Occipital lobe (tissue), 3 donors: ENCODE measurements at places on chromosomes 2 and 18.

DNA sequence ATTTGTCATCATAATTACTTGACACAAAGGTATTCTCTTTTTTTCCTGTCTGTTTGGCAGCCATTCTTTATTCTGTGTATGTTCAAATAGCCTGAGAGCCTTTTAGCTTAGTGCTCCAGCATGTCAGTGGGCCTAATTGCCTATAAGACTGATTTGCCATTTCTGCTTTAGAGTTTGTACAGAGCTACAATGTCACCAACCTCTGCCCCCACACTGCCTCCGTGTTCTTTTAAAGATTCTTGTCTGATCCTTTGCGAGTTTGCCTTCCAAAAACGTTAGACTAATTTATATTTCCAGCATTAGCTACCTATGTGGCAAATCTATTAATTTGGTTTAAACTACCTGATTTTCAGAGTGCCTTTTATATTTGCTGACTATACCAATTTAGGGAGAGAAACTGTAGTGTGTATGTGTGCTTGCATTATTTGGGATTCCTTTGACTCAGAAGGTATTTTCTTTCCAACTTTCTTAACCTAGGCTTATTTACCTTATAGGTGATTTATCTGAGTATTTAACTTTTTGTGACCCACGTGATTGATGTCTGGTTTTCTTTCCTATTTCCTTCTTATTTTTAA is 70.8 kb downstream of the FAM117B start:
- DNase-seq = no peak

- DNase-seq = no peak
Observed at GRCh38 chr2:239775623-239776435, 249.3 kb downstream of the NDUFA10 start.

GRCh38 chr18:57806201-57806977 is 3.3 kb upstream of the ATP8B1 start:
- DNase-seq = no peak

GRCh38 chr2:218218268-218219185 is 1.5 kb downstream of the ARPC2 start:
- no peak for DNase-seq

GRCh38 chr2:52639692-52640091 is 1127.9 kb upstream of the CHAC2 start:
- no peak for DNase-seq

GRCh38 chr2:145413261-145414030 is 893.5 kb upstream of the ZEB2 start:
- no peak for DNase-seq

- DNase-seq = no peak
Observed at GRCh38 chr18:3262234-3263131, 550 bp downstream of the MYL12B start.

DNA sequence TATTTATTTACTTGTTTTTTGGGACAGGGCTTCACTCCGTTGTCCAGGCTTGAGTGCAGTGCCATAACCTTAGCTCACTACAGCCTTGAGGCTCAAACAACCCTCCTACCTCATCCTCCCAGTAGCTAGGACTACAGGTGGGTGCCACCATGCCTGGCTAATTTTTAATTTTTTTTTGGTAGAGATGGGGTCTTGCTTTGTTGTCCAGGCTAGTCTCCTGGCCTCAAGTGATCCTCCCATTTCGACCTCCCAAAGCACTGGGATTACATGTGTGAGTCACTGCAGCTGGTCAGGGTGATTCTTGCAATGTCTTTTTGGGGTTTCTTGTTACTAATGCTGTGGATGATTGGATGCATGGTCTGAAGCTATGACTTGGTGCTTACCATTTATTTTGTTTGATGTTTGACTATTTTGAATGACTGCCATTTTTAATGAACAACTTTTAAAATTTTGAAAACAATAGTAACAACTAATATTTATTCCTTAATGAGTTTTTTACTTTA is 6.5 kb downstream of the CERS6 start:
- no peak for DNase-seq

DNA sequence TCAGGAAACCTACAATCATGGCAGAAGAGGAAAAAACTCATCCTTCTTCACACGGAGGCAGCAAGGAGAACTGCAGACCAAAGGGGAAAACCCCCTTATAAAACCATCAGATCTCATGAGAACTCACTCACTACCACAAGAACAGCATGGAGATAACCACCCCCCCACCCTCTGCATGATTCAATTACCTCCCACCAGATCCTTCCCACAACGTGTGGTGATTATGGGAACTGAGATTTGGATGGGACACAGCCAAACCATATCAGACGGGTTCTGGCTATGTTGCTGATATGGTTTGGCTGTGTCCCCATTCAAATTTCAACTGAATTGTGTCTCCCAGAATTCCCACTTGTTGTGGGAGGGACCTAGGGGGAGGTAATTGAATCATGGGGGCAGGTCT is 28.7 kb upstream of the CCDC150 start:
- DNase-seq = no peak

DNA sequence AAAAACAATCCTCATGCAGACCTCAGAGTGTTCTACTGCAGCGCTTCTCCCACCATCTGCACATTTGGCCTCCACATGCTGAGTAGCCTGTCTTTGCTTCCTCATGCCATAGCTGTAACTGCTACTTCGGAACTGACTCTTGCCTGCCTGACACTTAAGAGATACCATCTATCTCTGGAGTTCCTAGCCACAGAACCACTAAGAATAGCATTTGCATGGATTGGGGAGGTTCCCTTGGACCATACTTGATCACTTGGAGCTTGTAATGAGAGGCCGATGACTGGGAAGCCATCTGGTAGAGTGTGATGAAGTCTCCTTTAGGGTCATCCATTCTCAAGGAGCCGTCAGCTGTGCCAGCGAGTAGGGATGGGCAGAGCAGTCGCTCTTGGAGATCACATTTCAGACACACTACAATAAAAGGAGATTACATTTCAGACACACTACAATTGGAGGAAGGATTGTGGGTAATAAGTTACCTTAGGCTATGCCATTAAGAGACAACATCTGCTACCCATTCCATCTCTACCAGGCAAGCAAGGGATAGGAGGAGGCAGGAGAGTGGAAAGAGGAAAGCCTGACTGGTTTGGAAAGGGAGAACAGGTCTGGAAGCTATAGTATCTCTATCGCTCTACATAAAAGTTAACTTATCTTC is 21.8 kb downstream of the DOK1 start:
- no peak for DNase-seq

GRCh38 chr2:188785490-188785889 is 188.7 kb upstream of the COL3A1 start:
- DNase-seq = no peak

DNA sequence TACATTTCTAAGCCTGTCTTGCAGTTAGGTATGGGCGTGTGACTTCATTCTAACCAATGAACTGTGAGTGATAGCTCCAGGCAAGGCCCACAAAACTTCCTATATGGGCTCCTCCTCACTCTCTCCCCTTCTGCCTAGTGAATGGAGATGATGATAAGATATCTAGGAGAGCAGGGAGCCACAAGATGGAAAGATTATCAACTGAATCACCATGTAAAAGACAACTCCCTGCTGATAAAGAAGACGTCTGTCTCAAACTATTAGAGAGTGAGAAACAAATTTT is 237.1 kb downstream of the GPD2 start:
- DNase-seq = no peak

- no peak for DNase-seq
Observed at GRCh38 chr2:68363721-68364120, 1.4 kb upstream of the PLEK start.

DNA sequence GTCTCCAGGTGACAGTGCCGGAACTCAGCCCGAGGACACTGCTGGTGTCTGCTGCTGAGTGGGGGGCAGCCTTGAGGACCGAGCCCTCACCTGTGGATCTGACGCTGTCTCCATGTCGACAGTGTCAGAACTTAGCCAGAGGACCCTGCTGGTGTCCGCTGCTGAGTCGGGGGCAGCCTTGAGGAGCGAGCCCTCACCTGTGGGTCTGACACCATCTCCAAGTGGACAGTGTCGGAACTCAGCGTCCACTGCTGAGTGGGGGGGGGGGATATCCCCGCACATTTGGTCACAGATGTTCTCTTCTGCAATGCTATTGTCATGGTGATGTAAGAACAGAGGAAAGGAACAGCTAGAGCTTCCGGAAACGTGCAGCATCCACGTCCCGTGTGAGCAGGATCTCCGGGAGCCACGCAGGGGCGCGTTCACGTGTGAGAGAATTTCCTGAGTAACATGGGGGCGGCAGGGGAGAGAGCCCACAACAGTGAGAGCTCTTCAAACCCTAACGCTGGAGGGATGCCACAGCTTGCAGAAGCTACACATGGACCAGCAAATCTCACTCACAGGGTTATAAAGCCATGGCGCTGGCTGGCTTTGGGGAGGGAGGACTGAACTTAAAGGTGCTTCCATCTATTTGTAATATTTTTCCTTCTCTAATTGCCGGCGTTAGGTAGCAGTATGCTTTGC is 250.7 kb upstream of the SALL3 start:
- no peak for DNase-seq

- DNase-seq = no peak
Observed at GRCh38 chr2:157228946-157229345, 28.6 kb upstream of the GALNT5 start.

DNA sequence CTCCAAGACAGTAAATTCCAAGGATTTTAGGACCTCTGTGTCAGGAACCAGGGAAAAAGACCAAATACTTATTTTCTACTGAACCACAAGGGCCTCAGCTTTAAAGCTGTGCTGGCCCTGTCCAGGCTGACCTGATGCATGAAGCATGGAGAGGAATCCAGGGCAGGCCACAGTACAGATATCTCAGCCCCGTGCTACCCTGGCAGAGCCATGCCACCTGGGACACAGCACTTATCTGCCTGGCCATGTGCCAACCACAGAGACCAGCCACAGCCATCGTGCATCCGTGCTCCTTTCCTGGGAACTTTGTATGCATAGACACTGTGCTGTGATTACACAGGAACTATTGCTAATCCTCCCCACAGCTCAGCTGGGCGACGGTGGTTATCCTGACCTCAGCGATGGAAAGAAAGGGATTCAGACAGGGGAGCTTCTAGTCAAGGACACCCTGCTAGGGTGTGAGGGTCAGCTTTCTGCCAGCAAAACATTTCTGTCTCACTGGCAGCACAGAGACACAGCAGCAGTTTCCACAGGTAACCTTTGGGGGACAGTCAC is 687.4 kb upstream of the ID2 start:
- no peak for DNase-seq

DNA sequence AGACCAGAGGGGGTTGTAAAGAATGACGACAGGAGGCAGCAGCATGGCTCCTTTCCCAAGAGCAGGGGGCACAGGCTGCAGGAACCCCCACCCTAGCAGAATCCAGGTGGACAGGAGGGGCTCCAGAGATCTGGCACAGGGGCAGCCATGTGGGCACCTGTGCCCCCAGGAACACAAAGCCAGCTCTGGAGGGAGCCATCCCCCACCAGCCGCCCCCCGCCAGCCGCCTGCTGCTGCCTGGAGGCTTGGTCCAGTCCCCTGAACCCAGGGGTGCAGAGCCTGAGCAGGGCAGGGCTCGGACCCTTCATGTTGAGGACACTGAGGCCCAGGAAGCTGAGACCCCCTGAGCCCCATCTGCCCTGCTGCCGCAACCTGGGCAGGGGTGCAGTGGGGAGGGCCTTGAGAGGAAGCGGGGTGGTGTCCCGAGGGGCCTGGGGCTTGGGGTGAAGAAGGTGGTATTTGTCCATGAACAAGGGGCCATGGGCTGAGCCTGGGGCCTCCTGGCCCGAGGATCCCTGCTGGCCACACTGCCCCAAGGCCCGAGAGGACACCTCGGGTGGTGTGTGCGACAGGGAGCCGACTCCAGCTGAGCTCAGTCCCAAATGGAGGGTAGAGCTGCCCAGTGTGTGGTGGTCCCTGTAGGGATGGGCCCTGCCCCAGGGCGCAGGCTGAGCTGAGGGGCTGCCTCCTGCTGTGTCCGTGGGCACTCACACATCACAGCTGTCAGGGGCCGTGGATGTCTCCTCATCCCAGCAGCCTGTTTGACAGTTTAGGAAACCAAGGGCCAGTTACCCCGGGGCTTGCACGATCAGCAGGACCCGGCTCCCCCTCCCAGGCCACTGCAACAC is 39.8 kb upstream of the SNED1 start:
- DNase-seq = no peak

GRCh38 chr2:222169346-222169745 is 129.5 kb downstream of the PAX3 start:
- no peak for DNase-seq

DNA sequence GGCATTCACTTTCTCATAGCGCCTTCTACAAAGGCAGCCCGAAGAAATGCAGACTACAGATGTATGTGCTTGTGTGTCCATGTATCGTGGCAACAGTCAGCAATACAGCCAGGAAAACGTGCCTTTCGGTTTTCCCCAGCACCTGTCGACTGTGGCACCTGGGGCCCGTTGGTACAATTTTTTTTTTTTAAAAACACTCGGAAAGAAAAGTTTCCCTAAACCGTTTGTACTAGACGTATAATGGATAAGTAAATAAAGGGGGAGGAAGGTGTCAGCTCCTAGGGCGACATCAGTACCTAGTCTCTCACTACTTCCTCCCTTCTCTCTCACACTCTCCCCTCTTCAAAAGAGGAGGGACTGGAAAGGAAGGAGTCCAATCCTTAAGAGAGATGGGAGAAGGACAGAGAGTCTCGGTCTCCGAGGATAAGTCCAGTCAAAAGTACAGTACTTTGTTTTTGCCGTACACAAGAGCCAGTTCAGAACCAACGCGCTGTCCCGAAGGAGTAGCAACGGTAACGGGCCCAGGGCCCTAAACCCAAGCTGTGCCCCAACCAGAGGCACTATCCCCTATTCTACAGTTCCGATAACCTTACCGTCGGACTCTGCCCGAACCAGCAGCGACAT is 759 bp downstream of the PPP4R3B start:
- DNase-seq = peak; percentile 10

DNA sequence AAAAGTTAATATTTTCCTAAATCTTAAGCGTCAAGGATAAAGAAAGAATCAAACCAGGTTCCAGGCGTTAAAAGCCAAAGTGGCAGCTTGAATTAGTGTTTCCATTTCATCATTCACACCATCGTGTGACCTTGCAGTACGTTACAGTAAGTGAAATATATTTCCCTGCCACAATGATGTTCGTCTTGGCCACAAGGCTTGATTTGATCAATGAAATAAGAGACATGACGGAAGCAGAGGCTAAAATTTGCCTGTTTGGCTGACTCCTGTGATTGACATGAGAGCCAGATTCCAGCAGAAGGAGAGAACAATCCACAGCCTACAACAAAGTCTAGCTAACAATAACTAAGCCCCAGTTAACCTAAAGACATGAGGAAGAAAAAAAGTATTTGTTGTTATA is 62.0 kb downstream of the ASXL2 start:
- no peak for DNase-seq

- DNase-seq = no peak
Observed at GRCh38 chr2:238914648-238915015, 66.7 kb downstream of the TWIST2 start.

DNA sequence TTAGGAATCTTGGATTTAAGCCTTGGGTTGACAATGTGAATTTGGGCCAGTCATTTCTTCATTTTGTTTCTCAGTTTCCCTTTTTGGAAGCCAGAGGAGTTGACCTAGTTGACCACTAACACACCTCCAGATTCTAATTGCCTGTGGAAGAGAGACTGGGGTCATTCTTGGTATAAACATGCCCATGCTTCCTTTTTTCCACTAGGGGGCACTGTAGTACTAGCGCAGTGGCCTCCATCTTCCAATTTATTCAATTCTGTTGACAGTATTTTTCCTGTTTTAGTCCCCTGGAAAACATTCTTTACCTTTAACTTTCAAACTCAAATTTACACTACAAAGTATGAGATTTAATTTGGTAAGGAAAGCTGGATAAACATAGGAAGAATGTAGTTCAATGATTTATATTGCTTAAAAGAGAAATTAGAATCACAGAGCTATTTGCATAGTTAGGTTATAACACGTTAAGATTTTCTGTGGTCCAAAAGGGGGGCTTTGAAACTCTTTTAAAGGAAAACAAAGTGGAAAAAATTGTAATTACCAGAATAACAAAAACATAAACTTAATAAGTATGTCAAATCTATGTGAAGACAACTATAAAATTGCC is 57.5 kb upstream of the AGPS start:
- peak; percentile 6 for DNase-seq
